ENCODE measurements at places on chromosomes 4 and X. TPM values are rescaled to one million over a fixed set of nuclear protein-coding genes. Genes with fewer than 3 reads are reported as not detected.

Gene TRO
- 1.2 TPM for polyA plus RNA-seq

Gene SSX2B
- polyA plus RNA-seq = not detected

Gene SPANXN3
- not detected for polyA plus RNA-seq

Gene TNMD
- polyA plus RNA-seq = not detected

Gene ASMT
- polyA plus RNA-seq = not detected

Gene SLC16A2
- 0.37 TPM for polyA plus RNA-seq

Gene FGFBP2
- 118 TPM for polyA plus RNA-seq

Gene MAOB
- not detected for polyA plus RNA-seq

Gene ASB5
- not detected for polyA plus RNA-seq

Gene PCDH19
- not detected for polyA plus RNA-seq

Gene GSX2
- polyA plus RNA-seq = not detected

Gene PAGE2B
- polyA plus RNA-seq = not detected

Measured in naive thymus-derived CD8-positive, alpha-beta T cell (primary cell).